ENCODE measurements at places on chromosomes 5 and 9.

DNA sequence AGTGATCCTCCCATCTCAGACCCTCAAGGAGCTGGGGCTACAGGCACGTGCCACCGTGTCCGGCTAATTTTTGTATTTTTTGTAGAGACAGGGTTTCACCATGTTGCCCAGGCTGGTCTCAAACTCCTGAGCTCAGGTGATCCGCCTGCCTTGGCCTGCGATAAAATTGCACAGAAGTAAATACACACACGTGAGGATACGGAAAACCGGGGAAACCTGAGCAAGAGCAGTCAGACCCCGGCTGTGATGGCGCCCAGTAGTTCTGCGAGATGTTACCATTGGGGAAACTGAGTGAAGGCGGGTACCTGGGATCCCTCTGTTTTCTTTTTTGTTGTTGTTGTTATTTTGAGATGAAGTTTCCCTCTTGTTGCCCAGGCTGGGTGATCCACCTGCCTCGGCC, 114.9 kb downstream of the C9orf50 start:
- DNase-seq, result no peak

DNA sequence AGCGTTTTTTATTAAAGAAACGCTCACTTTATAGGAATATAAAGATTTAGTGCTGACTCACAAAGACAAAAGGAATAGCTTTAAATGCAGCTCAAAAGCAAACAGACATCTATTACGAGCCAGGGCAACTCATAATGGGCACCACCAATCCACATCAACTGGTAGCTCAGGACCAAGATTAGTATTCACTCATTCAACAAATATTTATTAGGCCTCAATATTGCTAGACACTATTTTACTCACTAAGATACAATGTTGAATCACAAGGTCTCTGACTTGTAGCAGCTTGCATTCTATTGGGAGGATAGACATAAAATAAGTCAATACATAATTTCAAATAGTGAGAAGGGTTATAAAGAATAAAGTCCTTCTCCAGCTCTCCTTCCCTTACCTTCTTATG, 8.0 kb upstream of the MAN2A1 start:
- DNase-seq, result no peak

GRCh38 chr9:127397646-127398274, 791 bp downstream of the SLC2A8 start:
- no peak for DNase-seq

DNA sequence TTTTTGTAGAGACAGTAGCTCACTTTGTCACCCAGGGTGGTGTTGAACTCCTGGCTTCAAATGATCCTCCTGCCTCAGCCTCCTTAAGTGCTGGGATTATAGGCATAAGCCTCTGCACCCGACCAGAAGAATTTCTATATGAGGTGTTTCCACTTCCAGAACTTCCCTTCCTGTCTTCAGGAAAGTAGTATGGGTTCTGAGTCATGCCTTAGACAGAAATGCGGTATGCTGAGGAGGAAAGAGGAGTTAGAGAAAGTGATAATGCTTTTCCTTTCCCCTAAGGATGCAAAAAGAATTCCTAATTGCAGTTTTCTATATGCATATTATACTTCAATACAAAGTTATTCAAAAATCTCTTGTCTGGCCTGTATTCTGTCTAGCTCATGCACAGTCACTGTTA, 16.4 kb upstream of the ADAMTSL1 start:
- DNase-seq, result no peak

GRCh38 chr5:72363166-72363802, 43.1 kb downstream of the PTCD2 start:
- DNase-seq, result no peak

DNA sequence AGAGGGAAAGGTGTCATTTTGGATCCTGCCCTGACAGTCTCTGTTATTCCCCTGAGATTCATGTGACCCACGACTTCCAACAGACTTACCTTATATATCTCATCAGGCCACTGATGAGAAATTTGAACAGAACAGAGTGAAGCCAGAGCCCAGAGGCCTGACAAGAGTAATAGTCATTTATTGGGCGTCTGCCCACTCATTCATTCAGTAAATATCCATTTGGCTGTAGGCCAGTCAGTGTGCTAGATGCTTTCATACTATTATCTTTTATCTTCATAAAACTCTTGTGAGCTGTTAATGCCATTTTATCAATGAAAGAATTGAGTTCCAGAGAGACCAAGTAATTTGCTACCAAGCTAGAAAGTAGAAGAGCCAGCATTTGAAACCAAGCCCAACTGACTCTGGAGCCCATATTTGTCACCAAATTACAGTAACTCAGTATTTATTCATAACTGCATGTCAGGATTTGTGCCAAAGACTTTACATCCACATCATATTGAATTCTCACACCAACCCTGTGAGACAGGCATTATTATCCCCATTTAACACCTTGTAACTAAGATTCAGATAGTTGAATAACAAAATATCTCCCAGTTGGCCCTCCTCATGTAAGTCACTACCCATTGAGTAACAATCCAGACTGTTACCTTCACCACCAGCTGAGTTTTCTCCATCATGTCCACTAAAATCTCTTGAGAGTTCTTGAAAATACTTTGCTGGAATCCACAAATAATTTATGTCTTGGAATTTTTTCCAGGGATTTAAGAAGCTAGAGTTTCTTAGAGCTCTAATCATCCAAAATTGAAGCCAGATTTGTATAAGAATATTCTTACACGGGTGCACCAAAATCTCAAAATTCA, 2.5 kb downstream of the PTPDC1 start:
- no peak for DNase-seq

DNA sequence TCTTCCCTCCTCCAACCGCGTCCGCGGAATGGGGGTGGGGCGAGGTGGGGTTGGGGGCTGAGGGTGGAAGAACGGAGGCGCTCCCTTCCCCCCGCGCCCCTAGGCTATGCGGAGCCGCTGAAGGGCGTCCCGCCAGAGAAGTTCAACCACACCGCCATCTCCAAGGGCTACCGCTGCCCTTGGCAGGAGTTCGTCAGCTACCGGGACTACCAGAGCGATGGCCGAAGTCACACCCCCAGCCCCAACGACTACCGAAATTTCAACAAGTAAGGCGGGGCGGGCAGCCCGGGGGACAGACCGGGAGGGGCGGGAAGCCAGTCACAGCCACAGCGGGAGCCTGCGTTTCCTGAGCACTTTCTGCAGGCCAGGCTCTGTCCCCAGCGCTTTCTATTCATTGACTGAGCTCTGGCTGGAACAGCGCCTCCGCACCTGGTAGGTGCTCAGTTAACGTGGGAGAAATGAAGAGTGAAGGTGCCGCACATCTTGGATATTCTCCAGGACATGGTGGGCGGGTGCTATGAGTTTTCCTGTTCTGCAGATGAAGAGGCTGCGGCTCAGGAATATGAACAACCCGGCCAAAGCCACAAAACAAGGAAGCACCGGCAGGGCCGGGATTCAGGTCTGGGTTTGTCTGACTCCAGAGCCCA, 11.3 kb downstream of the MYOZ3 start:
- no peak for DNase-seq

GRCh38 chr5:136638084-136638483, 272.7 kb upstream of the TRPC7 start:
- DNase-seq, result no peak

DNA sequence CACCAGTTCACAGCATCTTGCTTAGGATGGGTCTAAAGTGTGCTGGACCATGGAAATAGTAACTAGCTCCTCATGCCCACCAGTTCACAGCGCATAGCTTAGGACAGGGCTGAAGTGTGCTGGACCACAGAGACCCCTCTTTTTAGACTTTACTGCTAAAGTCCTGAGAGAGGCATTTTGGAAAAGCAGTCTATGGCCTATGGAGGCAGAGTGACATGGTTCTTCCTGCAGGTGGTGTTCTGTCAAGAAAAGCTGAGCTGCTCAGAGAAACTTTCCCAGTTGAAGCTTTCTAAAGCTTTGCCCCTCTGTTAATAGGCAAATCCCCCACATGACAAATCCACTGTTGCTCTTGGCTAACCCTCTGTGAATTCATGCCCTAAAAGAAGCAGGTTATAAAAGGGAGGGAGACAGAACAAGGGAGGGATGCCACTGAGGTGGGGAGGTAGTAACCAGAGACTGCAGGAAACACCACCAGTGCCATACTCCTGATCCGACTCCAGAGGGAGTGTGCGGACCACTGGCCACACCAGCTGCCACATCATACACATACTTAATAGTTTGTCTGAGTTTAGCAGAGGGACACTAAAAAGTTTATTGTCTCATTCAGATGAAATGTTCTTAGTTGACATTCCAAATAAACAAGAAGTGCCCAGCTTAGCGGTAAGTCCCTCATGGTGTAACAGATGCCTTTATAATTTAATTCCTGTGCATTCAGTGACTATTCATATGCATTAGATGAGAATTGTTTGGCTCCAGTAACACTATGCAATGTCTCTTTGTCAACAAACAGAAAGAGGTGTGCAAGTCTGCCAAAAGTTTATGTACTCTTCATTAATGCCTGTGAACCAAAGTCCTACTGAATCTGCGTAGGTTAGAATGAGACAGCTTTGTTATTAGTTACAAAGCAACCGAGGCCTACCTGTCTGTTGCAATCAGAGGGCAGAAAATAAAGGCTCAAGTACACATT, 236.2 kb upstream of the NFIL3 start:
- no peak for DNase-seq

DNA sequence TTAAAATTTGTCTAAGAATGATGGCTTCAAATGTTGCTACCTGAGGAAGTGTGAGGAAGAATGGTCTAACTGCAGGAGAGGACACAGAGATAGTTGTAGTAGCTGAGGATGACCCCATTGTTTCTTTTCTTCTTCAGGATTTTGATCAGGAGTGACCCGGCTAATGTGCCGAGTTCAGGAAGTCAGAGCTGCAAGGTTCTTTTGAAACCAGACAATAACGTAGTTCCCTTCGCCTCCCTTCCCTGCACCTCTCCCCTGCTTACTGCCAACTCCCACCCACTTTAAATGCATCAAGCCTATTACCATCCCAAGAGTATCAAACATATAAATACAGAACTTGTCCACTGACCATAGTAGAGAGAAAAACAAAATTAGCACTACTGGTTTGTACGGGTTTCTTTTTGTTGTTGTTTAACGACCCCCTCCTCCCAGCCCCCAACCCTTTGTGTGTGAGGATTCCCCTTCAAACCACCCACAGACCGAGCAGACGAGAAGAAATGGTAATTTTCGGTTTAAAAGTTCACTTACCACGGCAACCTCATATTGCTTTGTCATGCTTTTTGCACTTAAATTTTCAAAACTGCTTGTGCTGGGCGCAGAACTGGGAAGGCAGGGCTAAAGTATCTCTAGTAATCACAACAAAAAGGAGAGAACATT, 23.5 kb upstream of the ELAVL2 start:
- DNase-seq, result no peak

DNA sequence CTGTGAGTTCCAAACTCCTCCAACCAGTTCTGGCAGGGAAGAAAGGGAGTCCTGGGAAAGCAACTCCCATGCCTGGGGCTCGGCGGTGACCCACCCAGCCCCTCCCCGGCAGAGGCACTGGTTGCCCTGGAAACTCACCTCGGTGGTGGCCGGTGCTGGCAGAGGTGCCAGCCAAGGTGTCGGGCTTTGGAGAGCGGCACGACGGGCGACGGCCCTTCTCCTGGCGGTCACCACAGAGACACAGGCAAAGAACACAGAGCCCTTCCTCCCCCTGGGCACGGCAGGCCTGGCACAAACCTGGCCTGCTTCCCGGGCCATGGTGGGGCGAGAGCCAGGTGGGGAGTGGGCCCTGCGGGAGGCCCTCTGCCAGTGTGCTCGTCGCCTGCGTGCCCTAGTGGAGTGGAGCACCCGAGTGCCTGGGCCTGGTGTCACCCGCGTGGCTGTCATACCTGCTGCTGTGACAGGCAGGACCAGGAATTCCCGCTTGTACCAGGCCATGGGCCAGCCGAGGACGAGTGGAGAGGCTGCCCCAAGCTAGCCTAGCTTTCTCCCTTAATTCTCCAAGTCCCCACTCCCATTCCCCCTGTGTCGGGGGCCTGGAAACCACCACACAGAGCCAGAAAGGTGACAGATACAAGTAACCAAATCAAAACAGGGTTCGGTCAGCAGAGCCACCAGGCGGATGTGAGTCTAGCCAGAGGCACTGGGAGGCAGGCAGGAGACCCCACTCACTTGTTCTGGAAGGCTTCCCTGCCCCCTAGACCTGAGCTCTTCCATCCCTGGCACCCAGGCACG, 8.2 kb upstream of the RALGDS start:
- DNase-seq, result no peak

DNA sequence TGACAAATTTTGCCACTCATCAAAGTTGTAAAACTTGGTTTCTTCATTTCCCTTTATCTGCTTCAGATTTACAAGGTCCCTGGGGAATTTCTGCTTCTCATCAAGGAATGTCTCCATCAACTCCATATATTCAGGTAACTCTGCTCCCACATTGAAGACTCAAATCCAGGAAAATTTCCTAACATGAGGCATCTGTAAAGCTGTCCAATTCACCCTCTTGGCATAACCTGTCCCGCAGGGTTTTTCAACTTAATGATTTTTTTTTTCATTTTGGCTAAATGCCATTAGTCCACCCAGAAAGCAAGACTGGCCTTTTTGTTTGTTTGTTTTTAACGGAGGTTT, 50.2 kb upstream of the SLC30A5 start:
- no peak for DNase-seq

GRCh38 chr9:38117651-38118050, 48.6 kb upstream of the SHB start:
- no peak for DNase-seq

- DNase-seq, result no peak
Observed at GRCh38 chr5:96565582-96566265, 96.5 kb upstream of the CAST start.

DNA sequence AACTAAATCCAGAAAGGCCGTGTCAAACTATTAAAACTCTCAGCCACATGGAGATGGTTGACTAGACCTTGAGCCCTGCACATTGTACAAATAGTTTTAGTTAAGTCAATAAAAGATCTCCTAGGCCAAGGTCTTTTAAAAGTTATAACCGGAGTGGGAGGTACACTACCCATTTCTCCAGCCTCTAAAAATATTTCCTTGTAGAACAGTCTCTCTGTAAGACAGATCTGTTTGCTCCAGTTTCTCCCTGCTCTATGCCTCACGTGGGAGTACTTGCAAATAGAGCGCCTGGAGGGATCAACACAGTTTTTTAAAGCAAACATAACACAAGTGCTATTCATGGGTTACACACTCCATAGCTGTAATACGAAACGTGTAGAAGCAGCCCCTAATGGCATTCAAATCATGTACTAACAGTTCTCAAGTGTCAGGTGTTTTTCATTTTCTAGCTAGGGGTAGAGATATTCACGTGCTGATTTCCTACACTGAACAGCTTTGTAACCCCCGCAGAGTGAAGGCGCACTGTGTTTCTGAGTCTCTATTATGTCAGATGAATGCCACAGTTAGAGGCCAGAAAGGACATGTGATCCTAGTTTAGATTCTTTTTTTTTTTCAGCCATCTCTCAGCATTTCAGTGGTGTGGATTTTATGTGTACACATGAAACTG, 703.4 kb upstream of the GRAMD2B start:
- DNase-seq, result no peak

GRCh38 chr5:128143911-128144310, 60.3 kb downstream of the SLC12A2 start:
- no peak for DNase-seq

GRCh38 chr5:73266176-73266738, 93.3 kb downstream of the TMEM174 start:
- no peak for DNase-seq

All from stimulated activated CD8-positive, alpha-beta memory T cell treated with anti-CD3 and anti-CD28 coated beads, Interleukin-7, amount 100 ng/mL, for 1 hour (primary cell).